Activated effector memory CD4-positive, alpha-beta T cell treated with Interleukin-2 at 50 U/mL for 16 hours (primary cell): ENCODE measurements at places on chromosomes 2 and 18.
A peak's percentile ranks its signal among the peaks of the same experiment; 100 is the strongest.

GRCh38 chr18:63112706-63113105, 206.9 kb downstream of the BCL2 start:
- no peak for DNase-seq

- no peak for DNase-seq
Observed at GRCh38 chr2:1606046-1606400, 138.3 kb downstream of the PXDN start.

DNA sequence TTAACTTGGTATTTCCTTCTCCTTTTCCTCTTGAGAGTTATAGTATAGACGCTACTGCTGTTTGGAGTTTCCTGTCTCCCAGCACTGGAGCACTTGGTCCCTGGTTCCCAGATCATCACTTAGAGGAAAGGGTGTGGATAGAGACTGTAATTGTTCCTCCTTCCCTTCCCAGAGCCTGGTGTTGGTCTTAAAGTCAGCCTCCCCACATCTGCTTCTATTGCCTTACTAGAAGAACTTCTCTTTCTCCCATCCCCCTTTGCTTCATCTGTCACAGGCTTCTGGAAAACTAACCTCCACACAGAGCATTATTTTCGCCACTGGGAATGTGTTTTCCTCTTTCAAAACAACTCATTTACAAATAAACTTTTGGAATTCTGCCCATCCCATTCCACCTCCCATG, 131.0 kb downstream of the CCDC85A start:
- no peak for DNase-seq

- DNase-seq: no peak
Observed at GRCh38 chr2:27171351-27171848, 22.6 kb downstream of the TCF23 start.

DNA sequence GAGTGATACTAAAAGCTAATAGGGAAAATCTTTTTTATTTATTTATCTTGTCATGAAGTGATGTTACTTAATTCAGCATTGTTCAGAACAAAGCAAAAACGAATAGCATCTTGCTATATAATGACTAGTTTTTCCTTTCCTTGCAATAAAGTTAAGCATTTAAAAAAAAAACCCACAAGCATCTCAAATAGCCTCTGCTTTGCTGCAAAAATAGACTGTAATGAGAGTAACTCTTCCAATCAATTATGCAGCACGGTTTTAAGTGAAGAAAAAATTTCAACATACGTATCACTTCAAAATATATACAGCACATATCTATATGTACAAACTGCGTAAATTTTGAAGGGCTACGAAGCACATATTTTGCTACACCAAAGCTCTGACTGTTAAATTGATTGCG, 153.3 kb upstream of the VRK2 start:
- no peak for DNase-seq

DNA sequence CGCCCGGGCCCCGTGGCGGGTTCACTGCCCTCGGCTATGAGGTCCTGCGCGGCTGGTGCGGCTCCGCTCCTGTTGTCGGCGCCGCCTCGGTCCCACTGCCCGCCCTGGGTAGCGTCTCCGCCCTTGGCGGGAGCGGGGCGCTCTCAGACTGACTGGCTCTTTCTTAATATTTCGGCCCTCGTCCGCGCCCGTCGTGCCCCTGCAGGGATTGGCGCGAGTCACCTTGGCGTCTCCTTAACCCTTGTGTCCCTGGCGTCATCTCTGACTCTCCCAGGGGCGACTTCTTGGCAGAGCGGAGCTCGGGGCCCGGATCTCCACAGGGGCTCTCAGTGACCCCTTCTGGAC, 1.3 kb downstream of the PTMA start:
- peak; percentile 26 for DNase-seq

DNA sequence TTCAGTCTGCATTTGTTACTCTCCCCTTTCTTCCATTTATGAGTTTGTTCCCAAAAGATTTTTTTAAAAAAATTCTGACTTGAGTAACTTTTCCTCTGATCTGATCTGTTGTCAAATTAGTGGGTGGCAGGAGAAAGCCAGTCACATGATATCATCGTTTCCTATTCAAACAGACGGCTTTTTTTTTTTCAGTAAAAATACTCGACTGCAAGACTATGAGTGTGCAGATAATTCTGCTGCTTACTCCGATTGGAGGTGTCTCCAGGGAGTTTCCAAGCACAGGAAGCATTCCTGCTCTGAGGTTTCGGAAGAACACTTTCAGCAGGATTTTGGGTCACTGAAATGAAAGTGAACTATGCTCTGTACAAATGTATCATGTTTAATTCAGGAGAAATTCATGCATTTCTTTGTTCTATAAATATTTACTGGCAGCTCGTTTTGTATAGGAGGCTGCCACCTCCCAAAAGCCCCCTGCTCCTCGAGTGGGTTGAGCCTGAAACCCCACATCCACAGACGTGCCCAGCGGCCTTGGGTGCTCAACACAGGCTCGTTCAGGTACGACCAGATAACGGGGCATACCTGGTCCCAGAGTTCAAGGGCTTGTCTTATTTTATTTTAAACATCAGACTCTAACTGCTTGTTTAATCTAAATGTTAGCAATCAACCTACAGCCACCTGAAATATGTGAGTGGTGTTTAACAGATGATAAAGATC, 126.9 kb upstream of the ZNF516 start:
- DNase-seq: no peak

DNA sequence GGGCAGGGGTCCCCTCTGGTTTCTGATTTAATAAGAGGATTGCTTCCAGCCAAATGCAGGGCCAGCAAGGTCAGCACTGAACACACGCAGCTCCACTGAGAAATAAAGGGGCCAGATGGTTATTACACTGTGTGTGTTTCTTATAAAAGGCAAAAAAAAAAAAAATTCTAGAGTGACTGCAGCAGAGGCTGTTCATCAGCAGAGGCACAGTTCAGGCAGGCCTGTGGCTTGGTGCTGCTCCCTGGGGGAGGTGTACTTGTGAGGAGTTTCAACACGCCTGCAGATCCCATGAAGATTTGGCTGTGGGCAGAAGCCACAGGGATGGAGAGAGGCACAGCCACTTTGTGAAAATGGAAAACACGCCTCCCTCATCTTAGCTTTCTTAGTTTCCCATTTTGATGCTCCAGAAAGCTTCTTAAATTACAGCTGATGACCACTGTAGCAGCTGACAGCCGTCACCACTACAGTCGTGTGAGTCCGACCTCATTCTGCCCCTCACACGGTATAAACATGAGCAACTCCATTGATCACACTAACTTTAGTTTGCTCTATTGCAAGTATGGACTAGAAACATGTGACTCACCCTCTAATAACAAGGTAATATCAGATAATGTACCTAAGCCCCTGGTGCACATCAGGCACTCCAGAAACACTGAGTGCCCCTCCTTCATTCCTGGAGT, 726.5 kb upstream of the RAB6C start:
- DNase-seq: no peak

DNA sequence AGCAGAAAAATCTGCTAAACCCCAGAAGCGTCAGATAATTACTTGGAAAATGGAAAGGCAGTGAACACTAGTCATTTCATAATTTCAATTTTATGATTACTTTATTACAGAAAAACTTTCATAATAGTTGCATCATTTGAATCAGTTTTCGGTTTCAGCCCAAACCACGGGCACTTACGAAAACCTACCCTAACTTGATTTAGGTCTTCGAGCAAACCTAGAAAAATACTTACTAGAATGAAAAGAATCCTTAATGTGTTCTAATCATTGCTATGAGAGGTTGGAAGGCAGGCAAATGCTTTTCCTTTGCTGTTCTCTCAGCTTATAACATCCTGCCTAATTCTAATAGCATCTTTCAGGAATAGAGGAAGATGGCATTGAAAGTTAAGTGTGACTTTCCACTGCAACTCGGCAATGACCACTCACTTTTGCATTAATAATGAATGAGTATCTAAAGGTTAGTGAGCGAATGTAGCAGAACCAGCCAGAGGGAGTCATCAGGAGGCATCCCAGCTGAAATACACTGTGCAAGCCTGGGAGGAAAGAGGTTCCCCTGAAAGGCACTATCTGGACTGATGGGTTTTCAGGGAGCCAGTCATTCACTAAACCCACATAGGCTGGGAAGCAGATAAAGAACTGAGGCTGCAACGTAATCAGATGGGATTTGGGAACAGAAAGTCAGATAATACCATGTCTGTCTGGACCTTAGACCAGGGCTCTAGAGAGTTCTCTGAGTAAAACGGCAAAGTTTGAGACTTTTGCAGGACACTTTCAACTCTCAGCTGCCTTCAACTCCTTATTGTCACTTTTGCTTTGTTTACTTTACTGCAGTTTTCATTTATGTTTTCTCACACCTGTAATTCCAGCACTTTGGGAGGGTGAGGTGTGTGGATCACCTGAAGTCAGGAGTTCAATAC, 520.8 kb downstream of the RNF144A start:
- DNase-seq: no peak

- no peak for DNase-seq
Observed at GRCh38 chr2:214781226-214781625, 28.3 kb downstream of the BARD1 start.

DNA sequence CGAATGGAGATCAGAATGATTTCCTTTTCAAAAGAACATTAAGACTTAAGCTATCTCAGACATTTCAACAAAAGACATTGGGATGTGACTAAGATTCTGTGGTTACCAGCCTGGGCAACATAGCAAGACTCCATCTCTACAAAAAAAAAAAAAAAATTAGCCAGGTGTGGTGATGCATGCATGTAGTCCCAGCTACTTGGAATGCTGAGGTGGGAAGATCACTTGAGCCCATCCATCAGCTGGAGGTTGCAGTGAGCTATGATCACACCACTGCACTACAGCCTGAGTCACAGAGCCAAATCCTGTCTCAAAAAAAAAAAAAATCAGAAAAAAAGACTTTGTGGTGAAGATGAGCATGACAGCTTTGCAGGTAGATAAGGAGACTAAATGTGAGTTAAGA, 12.8 kb downstream of the RNF103 start:
- no peak for DNase-seq

GRCh38 chr2:156663757-156664409, 227.7 kb downstream of the GPD2 start:
- no peak for DNase-seq

- peak; percentile 3 for DNase-seq
Observed at GRCh38 chr2:70552501-70553333, 909 bp downstream of the TGFA start.

DNA sequence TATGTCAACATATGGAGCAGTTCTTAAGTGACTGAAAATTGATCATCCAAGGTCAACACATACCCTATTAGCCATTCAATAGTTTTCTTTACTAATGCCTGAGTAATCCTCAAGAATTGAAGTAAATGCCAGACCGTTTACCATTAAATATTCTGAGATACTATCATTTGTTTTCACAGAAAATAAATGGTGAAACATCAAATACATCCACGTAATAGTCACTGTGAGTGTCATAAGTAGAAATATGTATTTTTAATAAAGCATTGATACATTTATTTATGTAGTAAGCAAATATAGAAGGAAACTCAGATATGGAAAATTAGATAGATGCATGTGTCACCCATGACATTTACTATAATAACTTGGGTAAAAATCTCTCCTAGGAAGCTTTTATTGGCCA, 927.8 kb upstream of the NRXN1 start:
- DNase-seq: no peak

DNA sequence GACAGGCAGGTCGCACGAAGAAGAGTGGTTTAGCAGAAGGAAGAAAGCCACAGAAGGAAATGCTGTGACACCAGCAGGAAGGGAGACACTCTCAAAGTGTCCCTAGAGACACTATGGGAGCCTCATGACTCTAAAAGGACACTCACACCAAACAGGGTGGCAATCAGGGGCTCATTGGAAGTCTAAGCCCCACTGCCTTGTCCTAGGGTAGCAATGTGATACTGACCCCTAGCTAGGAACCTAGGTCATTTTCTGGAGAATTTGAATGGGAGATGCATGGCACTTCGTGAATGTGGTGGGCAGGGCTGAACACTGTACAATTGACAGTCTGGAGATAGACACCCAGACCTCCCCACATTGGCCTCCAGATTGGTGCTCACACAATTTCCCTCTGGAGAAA, 385.0 kb downstream of the EIPR1 start:
- no peak for DNase-seq

- DNase-seq: peak; percentile 31
Observed at GRCh38 chr2:134127496-134127895, 126.4 kb upstream of the MGAT5 start.

DNA sequence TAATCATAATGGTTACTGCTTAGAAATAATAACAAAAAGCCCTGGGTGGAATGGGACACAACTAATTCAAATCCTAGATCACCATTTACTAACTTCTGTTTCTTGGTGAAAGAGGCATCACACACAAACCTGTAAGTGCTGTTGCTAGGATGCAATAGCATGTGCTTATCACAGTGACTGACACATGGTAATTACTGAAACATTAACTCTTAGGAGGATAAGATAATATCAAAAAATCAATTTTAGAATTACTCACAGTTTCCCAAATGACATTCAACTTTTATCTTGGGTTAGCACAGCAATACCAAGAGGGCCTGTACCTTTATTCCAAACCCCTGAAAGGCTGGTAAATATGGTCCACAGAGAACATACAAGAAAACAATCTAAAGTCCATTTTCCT, 69.1 kb downstream of the MBOAT2 start:
- no peak for DNase-seq

DNA sequence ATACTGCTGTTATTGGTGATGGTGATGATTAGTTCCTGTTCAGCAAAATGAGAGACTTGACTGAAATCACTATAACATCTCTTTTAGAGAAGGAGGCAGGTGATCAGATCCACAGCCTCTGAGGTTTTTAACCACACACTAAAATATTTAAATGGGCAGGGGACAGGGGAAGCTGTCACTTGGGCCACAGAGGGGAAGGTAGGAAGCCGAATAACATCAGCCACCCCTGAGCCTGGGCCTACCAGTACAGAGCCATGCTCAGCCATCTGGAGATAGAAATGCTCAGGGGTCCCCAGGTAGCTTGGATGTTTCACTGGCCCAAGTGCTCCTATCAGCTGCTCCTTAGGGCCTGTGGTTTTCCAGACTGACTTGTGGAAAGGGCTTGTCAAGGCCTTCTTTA, 122.3 kb downstream of the MRO start:
- no peak for DNase-seq
